ENCODE measurements at places on chromosomes 16 and 17. TPM values are rescaled to one million over a fixed set of nuclear protein-coding genes. Genes with fewer than 3 reads are reported as not detected.

NPIPA2 gene
- total RNA-seq = not detected

TMEM92 gene
- total RNA-seq = 0.20 TPM

DNA sequence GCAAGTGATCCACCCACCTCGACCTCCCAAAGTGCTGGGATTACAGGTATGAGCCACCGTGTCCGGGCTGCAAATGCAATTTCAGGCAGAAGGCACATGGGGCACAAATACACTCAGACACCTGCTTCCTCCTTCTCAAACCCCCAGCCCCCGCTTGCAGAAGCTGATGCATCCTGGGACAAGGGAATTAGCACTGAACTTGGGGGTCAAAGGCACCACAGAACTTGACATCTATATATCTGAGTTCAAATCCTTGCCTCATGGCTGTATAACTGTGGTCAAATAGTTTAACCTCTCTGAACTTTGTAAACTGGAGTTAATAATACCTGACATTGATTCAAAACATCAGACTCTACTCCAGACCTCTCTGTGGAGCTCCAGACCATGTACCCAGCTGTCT, 4.1 kb upstream of the ARL5C start:
- no peak for DNase-seq

DNA sequence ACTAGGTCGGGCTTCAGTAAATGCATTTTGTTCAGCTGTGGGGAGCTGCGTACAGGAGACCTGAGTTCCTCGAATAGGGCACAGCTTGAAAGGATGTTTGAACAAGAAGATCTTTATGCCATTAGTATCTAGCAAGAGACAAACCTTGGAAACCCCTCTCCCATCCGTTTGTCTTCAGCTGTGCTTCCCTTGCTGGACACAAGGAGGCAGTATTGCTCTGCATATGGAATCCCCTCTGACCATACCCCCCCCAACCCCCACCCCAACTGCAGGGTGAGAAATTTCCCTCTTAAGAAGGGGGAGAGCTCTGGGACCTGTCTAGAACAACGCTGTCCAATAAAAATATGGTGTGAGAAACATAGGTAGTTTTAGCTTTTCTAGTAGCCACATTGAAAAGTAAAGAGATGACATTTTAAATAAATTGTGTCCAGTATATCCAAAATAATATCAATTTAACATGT, 1.6 kb downstream of the MRM1 start:
- DNase-seq = no peak

- DNase-seq = no peak
These were observed 576 bp downstream of the EPOP start for GRCh38 chr17:38674014-38674748.

- peak; percentile 68 for DNase-seq
These were observed 154.2 kb upstream of the CDH8 start for GRCh38 chr16:62190426-62190825.

DNA sequence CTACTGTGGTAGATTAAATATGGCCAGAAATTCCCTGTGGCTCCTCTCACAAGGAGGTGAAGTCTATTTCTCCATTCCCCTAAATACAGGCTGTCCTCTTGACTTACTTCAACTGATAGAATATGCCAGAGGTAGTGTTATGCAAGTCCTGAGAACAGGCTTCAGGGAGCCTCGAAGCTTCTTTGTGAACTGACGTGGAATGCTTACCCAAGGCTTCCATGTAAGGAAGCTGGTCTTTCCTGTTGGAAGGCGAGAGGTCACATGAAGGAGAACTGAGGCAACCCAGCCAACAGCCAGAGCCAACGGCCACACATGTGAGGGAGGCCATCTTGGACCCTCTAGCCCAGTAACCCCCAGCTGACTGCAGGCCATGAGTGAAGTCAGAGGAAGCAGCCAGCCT, 267.9 kb downstream of the MRTFB start:
- no peak for DNase-seq

PLCG2 gene
- 12.9 TPM for total RNA-seq
